ENCODE measurements at places on chromosomes 6 and 20. TPM values are rescaled to one million over a fixed set of nuclear protein-coding genes. Genes with fewer than 3 reads are reported as not detected.

DNA sequence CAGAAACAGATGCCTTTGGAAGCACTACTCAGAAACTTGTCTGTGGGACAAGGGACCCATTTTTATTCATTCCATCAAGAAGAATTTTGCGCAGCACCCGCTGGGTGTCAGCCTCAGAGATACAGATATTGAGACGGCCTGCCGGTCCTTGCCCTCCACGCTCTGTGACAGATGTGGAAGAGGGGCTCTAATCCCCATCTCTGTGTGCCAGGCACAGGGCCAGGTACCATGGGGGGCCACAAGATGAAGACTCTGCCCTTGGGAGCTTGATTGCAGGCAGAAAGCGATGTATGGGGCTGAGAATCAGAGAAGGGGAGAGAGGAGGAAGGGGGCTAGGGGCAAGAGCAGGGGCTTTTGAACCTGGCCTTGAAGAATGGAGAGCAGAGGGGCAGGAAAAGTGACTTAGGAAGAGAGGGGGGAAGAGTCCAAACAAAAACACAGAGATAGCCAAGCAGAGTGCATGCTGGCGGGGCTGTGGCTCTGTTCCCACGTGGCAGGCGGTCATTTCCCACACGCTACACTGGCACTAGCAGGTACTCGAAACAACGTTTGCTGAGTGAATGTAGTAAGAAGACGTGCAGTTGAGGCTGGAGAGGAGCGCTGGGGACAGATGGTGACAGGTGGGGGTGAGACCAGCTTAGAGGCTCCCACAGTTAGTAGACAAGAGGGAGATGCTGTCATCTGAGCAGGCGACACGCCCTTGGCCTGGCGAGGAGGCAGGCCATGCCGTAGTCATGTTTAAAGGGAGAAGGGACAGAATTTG, 170.3 kb upstream of the SNX9 start:
- DNase-seq = no peak

DNA sequence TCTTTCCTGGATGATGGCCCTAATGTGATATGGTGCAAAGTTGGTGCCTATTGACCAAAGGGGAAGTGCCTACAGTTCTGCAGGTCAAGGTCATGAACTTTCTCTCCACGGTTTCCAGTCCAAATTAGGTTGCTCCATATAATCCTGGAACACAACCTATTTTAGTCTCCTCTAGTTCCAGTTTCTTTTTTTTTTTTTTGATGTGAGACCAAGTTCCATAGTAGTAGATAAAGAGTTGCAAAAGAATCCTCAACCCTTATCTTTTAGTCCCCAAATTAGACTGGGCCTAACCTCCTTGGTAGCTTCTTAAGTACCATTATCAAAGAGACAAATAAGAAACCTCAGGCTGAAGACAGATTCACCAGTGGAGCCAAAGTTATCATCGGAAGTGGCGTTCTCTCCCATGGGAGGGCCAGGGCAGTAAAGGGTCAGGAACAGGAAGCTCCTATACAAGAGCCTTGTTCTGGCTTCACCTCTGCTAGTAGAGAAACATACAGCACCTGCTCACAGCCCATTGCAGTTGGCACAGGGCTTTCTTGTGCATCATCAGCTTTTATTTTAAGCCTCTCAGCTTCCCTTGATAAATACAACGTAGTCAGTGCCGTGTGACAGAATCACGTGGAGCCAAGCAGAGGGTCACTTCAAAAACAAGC, 132.2 kb upstream of the RREB1 start:
- no peak for DNase-seq

DNA sequence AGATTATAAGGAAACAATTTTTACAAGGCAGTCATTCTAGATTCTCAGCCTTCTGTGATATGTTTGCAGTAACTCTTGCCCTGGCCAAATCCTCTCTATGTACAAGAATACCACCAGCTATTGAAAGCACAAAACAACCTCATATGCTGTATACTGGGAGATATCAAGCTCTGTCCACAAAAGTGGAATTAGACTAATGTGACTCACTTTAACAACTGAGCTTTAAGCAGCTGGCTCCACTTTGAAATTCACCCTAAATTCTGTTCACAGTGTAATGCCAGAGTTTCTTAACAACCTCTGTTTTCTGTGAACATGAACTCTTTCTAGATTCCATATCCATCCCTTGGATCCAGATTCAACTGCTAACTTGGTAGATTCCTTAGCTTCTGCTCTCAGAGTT, 47.6 kb downstream of the CHD6 start:
- DNase-seq = no peak

SFTA2 gene
- not detected for total RNA-seq

DNA sequence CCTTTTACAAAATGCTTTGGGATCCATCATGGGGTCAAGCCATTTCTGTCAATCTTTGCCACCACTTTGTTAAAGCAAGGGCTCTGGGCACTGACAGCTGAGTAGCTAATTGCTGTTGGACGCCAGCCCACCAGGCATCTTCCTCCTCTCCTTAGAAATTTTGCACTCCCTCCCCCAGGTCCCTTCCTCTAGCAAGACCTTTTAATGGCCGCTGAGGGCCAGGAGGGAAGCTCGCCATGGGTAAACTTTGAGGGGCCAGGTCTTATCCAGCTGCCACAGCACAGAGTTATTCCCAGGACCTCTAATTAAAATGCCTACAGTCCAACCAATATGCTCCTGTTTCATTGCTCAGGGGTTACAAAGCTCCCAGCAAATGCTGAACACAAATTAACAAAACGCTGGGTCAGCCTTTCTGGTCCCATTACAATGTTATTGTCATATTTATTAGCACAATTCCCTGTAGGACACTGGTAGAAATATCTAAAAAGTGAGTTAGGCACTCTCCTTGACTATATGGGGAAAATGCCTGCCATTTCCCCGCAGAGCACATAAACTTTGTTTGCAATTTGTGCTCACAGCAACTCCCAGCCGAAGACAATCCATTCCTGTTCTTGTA, 16.8 kb downstream of the SCML4 start:
- no peak for DNase-seq

UTRN gene
- 370 TPM for total RNA-seq

DNA sequence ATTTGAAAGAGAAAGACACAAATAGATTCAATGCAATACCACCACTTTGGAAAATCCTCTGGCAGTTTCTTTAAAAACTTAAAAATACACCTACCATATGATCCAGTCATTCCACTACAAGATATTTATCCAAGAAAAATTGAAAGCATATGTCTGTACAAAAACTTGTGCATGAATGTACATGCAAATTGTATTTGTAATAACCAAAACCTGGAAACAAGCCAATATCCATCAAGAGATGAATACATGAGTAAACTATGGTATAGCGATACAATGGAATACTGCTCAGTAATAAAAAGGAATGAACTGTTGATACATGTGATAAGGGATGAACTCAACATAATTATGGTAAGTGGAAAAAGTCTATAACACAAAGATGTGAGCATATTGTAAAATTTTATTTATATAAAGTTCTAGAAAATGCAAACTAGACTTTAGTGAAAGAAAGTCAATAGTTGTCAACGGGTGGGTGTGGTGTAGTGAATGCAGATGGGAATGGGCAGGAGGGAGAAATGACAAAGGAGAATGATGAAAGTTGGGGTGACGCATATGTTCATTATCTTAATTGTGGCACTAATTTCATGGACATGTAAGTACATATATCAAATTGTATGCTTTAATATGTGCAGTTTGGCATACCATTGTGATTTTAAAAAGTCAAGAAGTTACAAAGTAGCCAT, 347.5 kb downstream of the SAMD5 start:
- DNase-seq = no peak

DNA sequence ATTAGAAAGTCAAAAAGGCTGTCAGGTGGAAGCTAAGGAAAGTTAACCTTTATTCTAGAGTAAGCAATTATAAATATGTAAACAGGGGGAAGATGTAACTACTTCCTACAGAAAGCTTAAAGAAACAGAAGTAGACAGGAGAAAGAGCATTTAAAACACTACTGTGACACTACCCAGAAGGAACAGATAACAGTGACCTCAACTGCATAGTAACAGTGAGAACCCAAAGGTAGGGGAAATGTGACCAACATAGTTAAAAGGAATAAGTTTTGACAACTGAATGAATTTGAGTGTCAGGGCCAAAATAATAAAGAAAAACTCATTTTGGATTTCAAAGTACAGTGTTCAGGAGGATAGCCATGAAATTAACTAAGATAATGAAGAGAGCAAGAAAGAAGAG, 43.5 kb downstream of the IBTK start:
- no peak for DNase-seq

- DNase-seq = no peak
Observed at GRCh38 chr20:8749101-8749500, 319.8 kb upstream of the PLCB4 start.

TRIM26 gene
- total RNA-seq = 39.8 TPM

DNA sequence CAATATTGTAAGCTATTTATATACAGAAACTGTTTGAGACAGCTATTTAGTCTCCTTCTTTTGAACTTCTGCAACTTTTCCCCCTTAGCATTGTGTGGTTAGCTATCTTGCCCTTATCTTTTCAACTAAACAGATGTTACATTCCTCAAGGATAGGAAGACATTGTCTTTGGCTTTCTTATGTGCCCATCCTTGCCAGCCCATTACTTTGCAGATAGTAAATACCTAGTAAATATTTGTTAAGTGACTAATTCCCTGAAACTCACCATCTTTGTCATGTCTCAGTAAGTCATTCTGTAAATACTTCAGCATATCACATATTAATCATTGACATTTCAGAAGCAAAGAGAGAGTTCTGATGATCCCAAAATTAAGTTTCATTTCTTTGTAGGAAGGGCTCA, 69.1 kb upstream of the FLRT3 start:
- DNase-seq = no peak

DNA sequence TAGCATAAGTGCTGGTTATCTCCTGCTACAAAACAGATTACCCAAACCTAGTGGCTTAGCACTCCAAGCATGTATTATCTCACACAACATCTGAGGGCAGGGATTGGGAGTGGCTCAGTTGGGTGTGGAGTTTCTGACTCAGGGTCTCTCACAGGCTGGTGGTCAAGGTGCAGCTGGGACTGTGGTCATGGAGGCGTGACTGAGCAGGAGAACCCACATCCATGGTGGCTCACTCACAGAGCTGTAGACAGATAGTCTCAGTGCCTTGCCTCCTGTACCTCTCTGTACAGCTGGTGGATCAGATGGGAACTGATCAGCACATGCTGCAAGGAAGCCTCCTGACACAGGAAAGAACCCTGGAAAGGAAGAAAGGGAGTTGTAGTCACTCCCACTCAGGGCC, 83.1 kb upstream of the CST7 start:
- no peak for DNase-seq

DNA sequence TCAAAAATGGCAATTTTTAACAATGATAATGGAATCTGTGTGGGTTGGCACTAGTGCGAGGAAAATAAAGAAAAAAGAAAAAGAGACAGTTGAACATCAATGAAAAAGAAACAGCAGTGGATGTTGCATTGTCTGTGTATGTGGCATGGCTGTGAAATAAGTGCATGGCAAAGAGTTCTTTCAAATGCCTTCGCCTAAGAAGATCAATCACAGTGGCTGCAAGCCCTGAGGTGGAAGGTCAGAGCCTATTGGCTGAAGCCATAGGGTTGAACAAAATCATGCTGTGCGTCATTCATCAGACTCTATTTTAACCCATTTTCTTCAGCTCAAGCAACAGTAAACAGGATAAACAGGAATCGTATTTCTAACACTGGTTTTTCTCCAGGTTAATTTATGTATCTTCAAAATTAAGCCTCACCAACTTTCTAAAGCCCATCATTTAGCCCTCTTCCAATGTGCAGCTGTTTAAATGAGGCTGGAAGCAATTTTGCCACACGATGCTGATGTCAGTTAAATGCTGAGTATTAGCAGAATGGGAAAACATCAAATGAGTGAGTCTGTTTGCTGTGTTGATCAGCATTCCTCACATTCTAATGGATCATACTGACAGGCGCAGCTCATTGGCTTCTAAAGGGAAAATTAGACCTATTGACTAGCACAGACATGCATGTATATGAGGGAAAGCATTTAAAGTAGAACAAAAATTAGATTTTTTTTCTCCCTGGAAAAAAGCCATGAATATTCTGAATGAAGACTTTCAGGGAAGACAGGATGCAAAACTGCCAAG, 955.9 kb upstream of the EYS start:
- DNase-seq = no peak

SPAG4 gene
- 2.7 TPM for total RNA-seq

GRCh38 chr6:7402716-7403115, 13.1 kb downstream of the RIOK1 start:
- DNase-seq = no peak

- DNase-seq = no peak
Observed at GRCh38 chr6:9581155-9581554, 833.7 kb downstream of the TFAP2A start.

- no peak for DNase-seq
Observed at GRCh38 chr6:41271901-41272395, 14.5 kb downstream of the TREM1 start.

KIF6 gene
- total RNA-seq = not detected

- no peak for DNase-seq
Observed at GRCh38 chr20:44649126-44649525, 2.4 kb downstream of the ADA start.

RNF144B gene
- 14.0 TPM for total RNA-seq

ENPP1 gene
- total RNA-seq = 21.6 TPM

- DNase-seq = no peak
Observed at GRCh38 chr6:132253906-132254305, 147.4 kb downstream of the MOXD1 start.

DNA sequence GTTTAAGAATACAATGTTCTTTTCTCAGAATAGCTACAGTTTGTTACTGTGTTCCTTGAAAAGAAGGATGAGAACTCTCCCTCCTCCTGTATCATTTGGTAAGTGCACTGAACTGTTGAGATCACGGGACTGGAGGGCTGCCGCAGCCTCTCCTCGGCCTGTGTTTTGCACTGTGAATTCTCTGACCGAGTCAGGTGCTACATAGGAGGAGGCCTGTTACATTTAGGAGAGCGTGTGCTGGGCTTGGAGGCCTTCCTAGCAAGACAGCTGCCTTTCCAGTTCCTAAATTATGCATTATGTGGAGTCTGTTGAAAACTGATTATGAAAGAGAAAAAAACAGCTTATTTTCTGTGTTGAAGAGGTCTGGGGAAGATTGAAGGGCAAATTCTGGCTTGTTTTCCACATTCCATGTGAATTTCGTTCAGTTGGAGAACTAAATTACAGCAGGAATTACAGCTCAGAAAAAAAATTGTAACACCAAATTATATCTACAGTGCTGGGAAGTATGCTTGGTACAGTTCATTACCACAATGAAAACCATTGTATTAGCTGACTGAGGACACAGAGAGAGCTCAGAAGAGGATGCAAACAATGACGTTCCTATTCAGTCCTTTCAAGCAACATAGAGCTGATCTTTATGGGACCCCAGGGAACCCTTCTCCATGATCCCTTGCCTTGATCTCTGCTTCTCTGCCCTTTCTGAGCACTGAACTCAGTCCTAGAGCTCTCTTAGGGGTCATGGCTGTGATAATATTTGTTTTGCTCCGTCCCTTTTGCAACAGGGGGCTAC, 2.8 kb downstream of the TMC2 start:
- no peak for DNase-seq

- peak; percentile 51 for DNase-seq
Observed at GRCh38 chr6:144008120-144008811, at the start of gene PLAGL1. TSS of gene PLAGL1 (minus strand) at chr6:144008259. CDS start at chr6:143948136, 60,123 bp downstream.

GRCh38 chr6:56486681-56487080, 156.0 kb downstream of the DST start:
- DNase-seq = no peak

GRCh38 chr6:84860920-84861319, 96.5 kb upstream of the TBX18 start:
- no peak for DNase-seq

SLC12A5 gene
- 5.2 TPM for total RNA-seq

LY6G5C gene
- not detected for total RNA-seq

EPHA7 gene
- 2.0 TPM for total RNA-seq

- DNase-seq = no peak
Observed at GRCh38 chr6:115583290-115583689, 477.4 kb downstream of the FRK start.

Data from tibial nerve (tissue), 4 donors.